ENCODE measurements at places on chromosomes 3 and 15. TPM values are rescaled to one million over a fixed set of nuclear protein-coding genes. Genes with fewer than 3 reads are reported as not detected.

MYRIP gene
- total RNA-seq, result 4.9 TPM

PLSCR5 gene
- not detected for total RNA-seq

SPTBN5 gene
- 0.48 TPM for total RNA-seq

DUOX2 gene
- total RNA-seq, result 0.63 TPM

GRCh38 chr3:44885618-44886017, 11.2 kb downstream of the TGM4 start:
- H3K4me3 ChIP-seq, result no peak overlapping the region
- no peaks in the 10 kb centered on the region for H3K36me3 ChIP-seq
- no peaks in the 10 kb centered on the region for H3K4me1 ChIP-seq
- no peak for DNase-seq
- H3K27ac ChIP-seq, result no peak overlapping the region

DNA sequence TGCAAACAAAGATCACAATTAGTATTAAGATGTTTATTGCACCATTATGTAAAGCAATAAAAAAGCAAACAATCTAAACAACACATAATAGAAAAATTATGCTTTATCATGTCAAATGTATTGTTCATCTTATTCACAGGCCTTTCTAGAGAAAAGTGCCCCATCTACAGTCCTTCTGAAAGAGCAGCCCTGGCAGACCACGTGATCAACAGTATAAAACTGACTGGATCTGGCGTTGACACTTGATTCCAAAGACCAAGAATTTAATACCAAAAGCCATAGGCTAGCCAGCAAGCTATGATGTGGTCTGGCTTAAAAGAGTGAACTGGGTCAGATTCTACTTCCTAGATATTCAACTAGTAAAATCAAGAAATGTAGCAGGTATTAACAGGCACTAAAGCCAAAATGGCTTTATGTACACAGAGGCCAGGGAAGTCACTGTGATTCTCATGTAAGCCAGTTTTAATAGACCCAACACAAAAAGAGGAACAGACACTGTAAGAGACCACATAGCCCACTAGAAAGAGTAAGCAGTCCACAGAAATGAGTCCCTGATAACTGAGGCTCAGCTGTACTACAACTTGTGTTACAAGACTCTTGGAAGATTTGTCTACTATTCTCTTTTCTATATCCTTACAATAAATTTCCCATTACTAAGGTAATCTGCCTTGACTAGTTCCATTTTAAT, 32.5 kb downstream of the DMXL2 start:
- no peak overlapping the region for H3K4me3 ChIP-seq
- no peaks in the 10 kb centered on the region for H3K27me3 ChIP-seq
- DNase-seq, result no peak
- H3K27ac ChIP-seq, result no peak overlapping the region

- H3K27ac ChIP-seq, result no peak overlapping the region
- H3K4me1 ChIP-seq, result peaks cover 6% of the 10 kb centered on the region
- no peaks in the 10 kb centered on the region for H3K27me3 ChIP-seq
- no peak overlapping the region for H3K4me3 ChIP-seq
- H3K36me3 ChIP-seq, result no peaks in the 10 kb centered on the region
Observed at GRCh38 chr3:64355401-64355807, 130.1 kb upstream of the PRICKLE2 start.

DNA sequence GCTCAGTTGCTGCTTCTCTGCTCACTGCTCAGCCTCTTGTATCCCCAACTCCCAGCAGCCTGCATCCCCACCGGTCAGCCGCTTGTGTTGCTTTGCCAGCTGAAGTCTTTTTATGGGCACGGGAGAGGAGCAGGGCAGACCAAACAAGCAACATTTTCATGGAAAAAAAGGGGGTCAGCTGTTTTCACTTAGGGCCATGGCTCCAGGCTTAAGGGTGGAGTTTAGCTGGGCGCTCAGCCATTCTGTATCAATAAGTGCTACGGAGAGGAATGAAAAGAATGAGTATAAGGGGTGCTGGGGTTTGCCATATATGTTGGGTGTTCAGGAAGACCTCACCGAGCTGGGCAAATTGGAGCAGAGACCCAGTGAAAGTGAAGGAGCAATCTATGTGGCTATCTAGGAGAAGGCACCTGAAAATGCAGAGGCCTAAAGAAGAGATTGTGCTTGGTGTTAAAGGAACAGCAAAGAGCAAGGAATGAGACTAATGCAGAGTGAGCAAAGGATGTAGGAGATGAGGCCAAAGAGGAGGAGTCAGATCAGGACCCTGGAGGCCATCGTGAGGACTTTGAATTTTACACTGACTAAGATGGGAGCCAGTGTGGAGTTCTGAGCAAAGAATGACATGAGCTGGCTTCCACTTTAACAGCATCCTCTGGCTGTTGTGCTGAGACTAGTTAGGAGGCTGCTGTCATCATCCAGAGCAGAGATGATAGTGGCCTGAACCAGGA, 16.6 kb upstream of the IREB2 start:
- peaks cover 3% of the 10 kb centered on the region for H3K4me1 ChIP-seq
- H3K36me3 ChIP-seq, result no peaks in the 10 kb centered on the region
- no peaks in the 10 kb centered on the region for H3K27me3 ChIP-seq

GRCh38 chr15:78147566-78147965, 1.6 kb upstream of the IDH3A start:
- H3K4me3 ChIP-seq, result no peak overlapping the region
- no peaks in the 10 kb centered on the region for H3K4me1 ChIP-seq
- no peaks in the 10 kb centered on the region for H3K36me3 ChIP-seq
- no peak overlapping the region for H3K27ac ChIP-seq

- no peaks in the 10 kb centered on the region for H3K4me1 ChIP-seq
- H3K36me3 ChIP-seq, result no peaks in the 10 kb centered on the region
- no peaks in the 10 kb centered on the region for H3K27me3 ChIP-seq
- DNase-seq, result peak; percentile 78
- H3K4me3 ChIP-seq, result no peak overlapping the region
- H3K27ac ChIP-seq, result no peak overlapping the region
Observed at GRCh38 chr15:67456677-67457529, 64.0 kb upstream of the C15orf61 start.

DNA sequence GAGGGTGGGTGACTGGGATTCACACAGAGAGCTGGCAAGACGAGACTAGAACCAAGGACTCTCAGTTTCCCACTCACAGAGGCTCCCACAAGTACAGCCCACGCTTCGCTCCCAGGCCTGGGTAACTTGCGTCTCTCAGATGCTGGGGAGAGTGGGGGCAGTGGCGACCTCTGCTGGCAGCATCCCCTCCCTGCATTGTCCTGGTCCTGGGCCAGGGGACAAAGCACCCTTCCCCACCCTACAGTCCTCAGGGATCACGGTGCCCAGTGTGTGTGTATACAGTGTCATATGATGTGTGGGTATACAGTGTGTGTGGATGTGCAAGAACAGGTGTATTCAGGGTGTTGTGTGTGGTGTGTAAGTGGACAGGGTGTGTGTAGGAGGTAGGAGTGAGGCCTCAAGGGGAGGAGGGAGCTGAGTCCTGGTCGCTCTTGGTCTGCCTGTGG, 12.8 kb downstream of the VILL start:
- no peaks in the 10 kb centered on the region for H3K36me3 ChIP-seq
- peak; percentile 72 for DNase-seq
- H3K4me3 ChIP-seq, result no peak overlapping the region

GRCh38 chr15:48796930-48797329, 13.9 kb downstream of the CEP152 start:
- no peaks in the 10 kb centered on the region for H3K27me3 ChIP-seq
- no peak for DNase-seq
- H3K4me1 ChIP-seq, result no peaks in the 10 kb centered on the region
- H3K4me3 ChIP-seq, result no peak overlapping the region
- H3K36me3 ChIP-seq, result no peaks in the 10 kb centered on the region
